Lung (tissue), 17 donors: ENCODE measurements at places on chromosomes 12 and 14.

GRCh38 chr12:53166837-53167236 lies 13.7 kb upstream of the ZNF740 start:
- no peaks in the 10 kb centered on the region for H3K27me3 ChIP-seq
- no peak overlapping the region for H3K27ac ChIP-seq
- H3K4me1 ChIP-seq = no peaks in the 10 kb centered on the region
- H3K36me3 ChIP-seq = no peaks in the 10 kb centered on the region
- DNase-seq = no peak

- H3K27me3 ChIP-seq = no peaks in the 10 kb centered on the region
- DNase-seq = no peak
- H3K36me3 ChIP-seq = no peaks in the 10 kb centered on the region
- H3K27ac ChIP-seq = no peak overlapping the region
These were observed 17.9 kb downstream of the NFKBIA start for GRCh38 chr14:35386673-35387125.

- DNase-seq = peak; percentile 25
- H3K36me3 ChIP-seq = no peaks in the 10 kb centered on the region
- H3K4me3 ChIP-seq = no peak overlapping the region
- H3K27me3 ChIP-seq = no peaks in the 10 kb centered on the region
These were observed 13.6 kb downstream of the TTC9 start for GRCh38 chr14:70655110-70655826.

- no peak for DNase-seq
- H3K36me3 ChIP-seq = peaks cover 20% of the 10 kb centered on the region
- no peaks in the 10 kb centered on the region for H3K4me1 ChIP-seq
- no peaks in the 10 kb centered on the region for H3K27me3 ChIP-seq
- no peak overlapping the region for H3K27ac ChIP-seq
- H3K4me3 ChIP-seq = no peak overlapping the region
These were observed 38.2 kb downstream of the BAZ2A start for GRCh38 chr12:56591961-56592360.

GRCh38 chr12:19375888-19376287 lies 63.4 kb upstream of the AEBP2 start:
- no peak for DNase-seq
- no peak overlapping the region for H3K4me3 ChIP-seq
- H3K27ac ChIP-seq = no peak overlapping the region
- H3K36me3 ChIP-seq = peaks cover 8% of the 10 kb centered on the region
- H3K4me1 ChIP-seq = no peaks in the 10 kb centered on the region
- no peaks in the 10 kb centered on the region for H3K27me3 ChIP-seq

GRCh38 chr14:99514552-99515300 lies 33.5 kb downstream of the CCNK start:
- no peaks in the 10 kb centered on the region for H3K27me3 ChIP-seq
- no peak overlapping the region for H3K4me3 ChIP-seq
- H3K36me3 ChIP-seq = no peaks in the 10 kb centered on the region
- no peak overlapping the region for H3K27ac ChIP-seq
- no peak for DNase-seq

DNA sequence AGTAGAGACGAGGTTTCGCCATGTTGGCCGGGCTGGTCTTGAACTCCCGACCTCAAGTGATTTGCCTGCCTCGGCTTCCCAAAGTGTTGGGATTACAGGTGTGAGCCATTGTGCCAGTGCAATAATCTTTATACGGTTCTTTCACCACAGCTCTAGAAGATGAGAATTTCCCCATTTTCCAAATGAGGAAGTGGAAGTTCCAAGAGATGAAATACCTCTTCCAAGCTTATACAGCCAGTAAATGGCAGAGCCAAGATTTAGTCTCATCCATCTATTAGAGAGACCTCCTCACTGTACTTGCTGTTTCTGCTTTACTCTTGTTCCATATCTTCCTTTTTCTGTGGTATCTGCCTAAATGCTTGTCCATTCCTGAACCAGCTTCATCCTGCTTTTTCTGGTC lies 3.1 kb upstream of the LMNTD1 start:
- H3K27me3 ChIP-seq = no peaks in the 10 kb centered on the region
- H3K36me3 ChIP-seq = no peaks in the 10 kb centered on the region
- no peaks in the 10 kb centered on the region for H3K4me1 ChIP-seq

GRCh38 chr12:101174541-101174940 lies 35.5 kb downstream of the SLC5A8 start:
- no peaks in the 10 kb centered on the region for H3K36me3 ChIP-seq
- H3K27me3 ChIP-seq = no peaks in the 10 kb centered on the region
- no peak for DNase-seq
- no peak overlapping the region for H3K4me3 ChIP-seq
- no peak overlapping the region for H3K27ac ChIP-seq
- H3K4me1 ChIP-seq = no peaks in the 10 kb centered on the region

- peak; percentile 86 for DNase-seq
- H3K4me1 ChIP-seq = peaks cover 49% of the 10 kb centered on the region
- H3K36me3 ChIP-seq = no peaks in the 10 kb centered on the region
- peak overlapping the region; percentile 89 for H3K27ac ChIP-seq
- no peaks in the 10 kb centered on the region for H3K27me3 ChIP-seq
These were observed 41.8 kb downstream of the CORO1C start for GRCh38 chr12:108689314-108690190.

GRCh38 chr12:14554281-14555007 lies 13.2 kb downstream of the PLBD1 start:
- H3K4me3 ChIP-seq = no peak overlapping the region
- peak; percentile 87 for DNase-seq
- peaks cover 13% of the 10 kb centered on the region for H3K4me1 ChIP-seq
- H3K27ac ChIP-seq = peak overlapping the region; percentile 39

- no peak overlapping the region for H3K27ac ChIP-seq
- no peak overlapping the region for H3K4me3 ChIP-seq
- H3K27me3 ChIP-seq = no peaks in the 10 kb centered on the region
- no peak for DNase-seq
- H3K4me1 ChIP-seq = peaks cover 10% of the 10 kb centered on the region
These were observed 196.2 kb downstream of the CACNA1C start for GRCh38 chr12:2248901-2249381.

DNA sequence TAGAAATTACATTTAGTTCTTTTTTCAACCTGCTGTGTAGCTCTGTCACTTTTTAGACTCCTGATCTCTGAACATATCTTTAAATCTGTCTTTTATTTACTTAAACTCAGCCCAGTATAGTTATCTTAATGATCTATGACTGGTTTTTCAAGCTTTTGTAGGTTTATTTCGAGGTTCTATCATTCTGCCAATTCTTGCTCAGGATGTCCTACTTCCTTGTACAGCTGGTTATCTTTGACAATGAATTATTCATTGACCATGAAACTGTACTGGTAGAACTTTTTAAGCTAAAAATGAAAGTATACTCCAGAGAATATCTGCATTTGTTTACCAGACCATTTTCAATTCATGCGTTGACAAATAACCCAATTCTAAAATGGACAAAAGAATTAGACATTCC lies 37.8 kb downstream of the TC2N start:
- H3K4me3 ChIP-seq = no peak overlapping the region
- DNase-seq = no peak
- H3K4me1 ChIP-seq = no peaks in the 10 kb centered on the region
- no peak overlapping the region for H3K27ac ChIP-seq

- H3K4me3 ChIP-seq = no peak overlapping the region
- no peak for DNase-seq
- H3K36me3 ChIP-seq = no peaks in the 10 kb centered on the region
- no peaks in the 10 kb centered on the region for H3K4me1 ChIP-seq
- H3K27ac ChIP-seq = no peak overlapping the region
These were observed 1.9 kb upstream of the KRT85 start for GRCh38 chr12:52369211-52369610.

DNA sequence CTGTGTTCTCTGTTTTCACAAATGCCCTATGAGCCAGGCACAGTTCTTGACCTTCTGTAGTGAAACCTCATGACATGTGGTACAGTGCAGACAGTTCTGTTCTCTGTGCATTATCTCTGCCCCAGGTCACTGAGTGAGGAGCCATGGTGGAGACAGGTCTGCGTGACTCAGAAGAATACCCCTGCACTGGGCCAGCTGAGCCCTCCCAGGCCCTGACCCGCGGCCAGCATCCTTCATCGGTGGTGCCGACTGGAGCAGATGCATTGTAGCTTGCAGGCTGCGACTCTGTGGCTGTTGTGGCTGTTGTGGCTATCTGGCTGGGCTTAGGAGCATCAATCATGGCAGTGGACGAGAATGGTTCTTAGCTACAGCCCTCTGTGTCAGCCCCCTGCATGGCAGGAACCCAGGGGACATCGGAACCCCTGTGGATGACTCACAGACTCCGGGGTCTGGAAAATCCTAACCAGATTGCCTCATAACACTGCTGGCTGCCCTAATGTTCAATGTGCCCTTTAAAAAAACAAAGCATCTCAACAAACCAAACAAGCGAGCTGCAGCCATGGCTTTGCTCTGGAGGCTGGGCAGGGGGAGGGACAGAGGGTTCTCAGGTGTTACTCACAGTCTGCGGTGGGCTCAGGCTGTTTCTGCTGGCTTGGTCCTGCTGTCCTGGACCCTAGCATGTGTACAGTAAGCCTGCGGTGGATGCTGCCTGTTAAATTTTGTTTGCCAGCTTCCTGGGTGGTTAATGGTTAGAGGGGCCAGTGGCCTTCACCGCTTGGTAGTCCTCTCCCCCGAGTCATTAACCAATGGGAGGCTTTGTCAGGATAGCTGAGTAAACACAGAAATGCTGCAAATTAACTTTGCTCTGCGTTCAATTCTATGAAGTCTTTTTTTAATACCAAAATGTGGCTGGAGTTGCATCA lies at the start of gene SERPINA6:
Gene SERPINA6, minus strand, starts transcription at position 689 of the 923 bp plus-strand sequence. CDS start 8,688 bp downstream, outside the sequence.
- H3K4me1 ChIP-seq = no peaks in the 10 kb centered on the region
- H3K36me3 ChIP-seq = no peaks in the 10 kb centered on the region
- no peak for DNase-seq
- no peak within 1 kb of the TSS for H3K27ac ChIP-seq
- H3K4me3 ChIP-seq = no peak within 1 kb of the TSS
- H3K27me3 ChIP-seq = no peaks in the 10 kb centered on the region

- H3K4me3 ChIP-seq = no peak overlapping the region
- peaks cover 8% of the 10 kb centered on the region for H3K4me1 ChIP-seq
- peaks cover 2% of the 10 kb centered on the region for H3K27me3 ChIP-seq
- peak; percentile 25 for DNase-seq
- H3K27ac ChIP-seq = no peak overlapping the region
- no peaks in the 10 kb centered on the region for H3K36me3 ChIP-seq
These were observed 9.7 kb upstream of the FOS start for GRCh38 chr14:75268633-75269550.

- no peaks in the 10 kb centered on the region for H3K27me3 ChIP-seq
- H3K4me1 ChIP-seq = no peaks in the 10 kb centered on the region
- H3K27ac ChIP-seq = peak overlapping the region; percentile 58
- DNase-seq = no peak
- H3K4me3 ChIP-seq = peak overlapping the region; percentile 80
- no peaks in the 10 kb centered on the region for H3K36me3 ChIP-seq
These were observed 708 bp downstream of the FNTB start for GRCh38 chr14:64987438-64987767.

- H3K36me3 ChIP-seq = peaks cover 12% of the 10 kb centered on the region
- H3K4me3 ChIP-seq = no peak overlapping the region
- no peaks in the 10 kb centered on the region for H3K4me1 ChIP-seq
These were observed 8.5 kb downstream of the VCPKMT start for GRCh38 chr14:50107850-50108249.

- no peaks in the 10 kb centered on the region for H3K36me3 ChIP-seq
- no peak for DNase-seq
- H3K4me3 ChIP-seq = no peak overlapping the region
- H3K4me1 ChIP-seq = no peaks in the 10 kb centered on the region
These were observed 379.8 kb downstream of the VRK1 start for GRCh38 chr14:97177016-97177415.

DNA sequence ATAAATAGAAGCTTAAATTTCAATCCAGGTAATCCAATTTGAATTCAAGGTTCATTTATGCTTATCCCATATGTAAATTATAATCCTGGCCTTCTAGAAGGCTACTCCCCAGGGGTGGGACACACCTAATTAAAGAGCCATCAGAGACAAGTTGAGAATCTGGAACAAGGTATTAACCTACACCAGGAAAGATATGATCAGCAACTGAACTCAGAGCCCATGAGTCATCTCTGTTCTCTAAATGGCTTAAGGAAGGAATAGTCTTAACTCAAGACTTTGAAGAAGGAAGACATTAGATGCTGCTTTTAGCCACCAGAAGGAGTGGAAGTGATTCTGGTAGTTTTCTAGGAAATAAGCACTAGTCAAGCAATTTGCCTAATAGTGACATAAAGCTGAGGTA lies 88.0 kb downstream of the KIF21A start:
- H3K36me3 ChIP-seq = no peaks in the 10 kb centered on the region
- no peak for DNase-seq
- no peak overlapping the region for H3K4me3 ChIP-seq
- H3K4me1 ChIP-seq = no peaks in the 10 kb centered on the region
- H3K27ac ChIP-seq = no peak overlapping the region
- H3K27me3 ChIP-seq = no peaks in the 10 kb centered on the region

DNA sequence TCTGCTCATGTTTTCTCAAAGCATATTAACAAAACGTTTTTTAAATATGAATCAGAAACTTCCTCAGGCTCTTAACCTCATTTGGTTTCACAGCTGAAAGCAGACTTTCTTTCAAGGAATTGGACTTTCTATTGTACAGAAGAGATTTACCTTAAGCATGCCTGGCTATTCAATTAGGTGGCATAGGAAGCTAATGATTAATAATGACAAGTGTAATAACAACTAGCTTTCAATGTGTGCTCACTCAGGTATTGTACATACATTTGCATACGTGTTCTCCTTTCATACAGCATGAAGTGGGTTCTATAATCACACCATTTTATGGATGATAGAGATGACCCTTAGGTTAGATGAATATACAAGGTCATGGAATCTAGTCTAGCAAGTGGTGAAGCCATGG lies 115.7 kb downstream of the ANO6 start:
- H3K4me3 ChIP-seq = no peak overlapping the region
- no peaks in the 10 kb centered on the region for H3K27me3 ChIP-seq
- peaks cover 4% of the 10 kb centered on the region for H3K36me3 ChIP-seq
- H3K27ac ChIP-seq = no peak overlapping the region

DNA sequence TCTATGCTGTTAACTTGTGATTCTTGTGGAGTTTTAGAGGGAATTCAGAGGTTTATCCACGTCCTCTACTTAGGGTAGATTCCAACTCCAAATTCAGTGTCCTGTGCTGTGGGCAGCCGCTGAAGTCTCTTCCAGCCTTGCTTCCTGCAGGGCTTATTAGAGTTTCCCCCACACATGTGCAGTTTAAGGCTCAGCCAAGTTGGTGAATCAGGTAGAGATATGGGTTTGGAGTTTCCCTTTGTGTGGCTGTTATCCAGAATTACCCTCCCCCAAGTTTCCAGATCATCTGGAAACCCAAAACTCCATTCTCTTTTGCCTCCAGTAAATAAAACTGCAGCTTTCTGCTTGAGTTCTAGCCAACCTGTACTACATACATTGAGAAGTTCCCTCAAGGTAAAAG lies 853.7 kb downstream of the GALC start:
- H3K4me3 ChIP-seq = no peak overlapping the region
- H3K27me3 ChIP-seq = no peaks in the 10 kb centered on the region
- H3K4me1 ChIP-seq = no peaks in the 10 kb centered on the region
- no peaks in the 10 kb centered on the region for H3K36me3 ChIP-seq
- DNase-seq = no peak
- H3K27ac ChIP-seq = no peak overlapping the region

DNA sequence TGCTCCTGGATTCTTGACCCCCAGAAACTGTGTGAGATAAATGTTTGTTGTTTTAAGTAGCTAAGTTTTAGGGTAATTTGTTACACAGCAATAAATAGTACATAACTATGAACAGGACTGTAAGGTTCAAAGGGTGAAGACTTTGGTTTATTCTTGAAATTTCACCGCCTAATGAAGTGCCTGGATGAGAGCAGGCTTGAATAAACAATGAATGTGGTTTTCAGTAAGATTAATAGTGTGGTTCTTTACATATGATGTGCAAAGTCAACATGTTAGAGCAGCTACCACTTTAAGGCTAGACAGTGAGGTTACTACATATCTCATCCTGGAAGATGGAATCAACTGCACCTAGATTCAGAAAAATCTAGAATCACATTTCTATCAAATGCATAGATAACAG lies 145.2 kb upstream of the BTG1 start:
- no peaks in the 10 kb centered on the region for H3K36me3 ChIP-seq
- H3K27me3 ChIP-seq = no peaks in the 10 kb centered on the region
- no peak overlapping the region for H3K27ac ChIP-seq
- peak; percentile 89 for DNase-seq
